8988T (cell line): ENCODE measurements at places on chromosomes 6 and 20.

DNA sequence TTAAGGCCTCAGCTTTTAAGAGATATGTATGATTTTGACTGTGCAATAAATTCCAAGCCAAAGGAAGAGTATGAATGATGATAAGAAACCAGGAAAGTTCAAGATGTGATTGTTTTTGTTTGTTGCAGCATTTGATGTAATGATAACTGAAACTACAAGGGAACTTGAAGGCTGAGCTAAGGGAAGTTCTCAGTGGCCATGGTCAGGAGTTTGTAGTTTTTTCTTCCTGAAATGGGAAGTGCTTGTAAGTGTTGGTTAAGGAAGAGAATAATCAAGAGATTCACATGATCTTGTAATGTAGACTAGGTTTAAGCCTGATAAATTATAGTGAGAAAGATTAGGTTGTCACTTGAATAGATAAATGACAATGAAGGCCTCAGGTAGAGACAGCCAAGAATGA, 53.4 kb downstream of the PTCHD4 start:
- DNase-seq, result no peak

DNA sequence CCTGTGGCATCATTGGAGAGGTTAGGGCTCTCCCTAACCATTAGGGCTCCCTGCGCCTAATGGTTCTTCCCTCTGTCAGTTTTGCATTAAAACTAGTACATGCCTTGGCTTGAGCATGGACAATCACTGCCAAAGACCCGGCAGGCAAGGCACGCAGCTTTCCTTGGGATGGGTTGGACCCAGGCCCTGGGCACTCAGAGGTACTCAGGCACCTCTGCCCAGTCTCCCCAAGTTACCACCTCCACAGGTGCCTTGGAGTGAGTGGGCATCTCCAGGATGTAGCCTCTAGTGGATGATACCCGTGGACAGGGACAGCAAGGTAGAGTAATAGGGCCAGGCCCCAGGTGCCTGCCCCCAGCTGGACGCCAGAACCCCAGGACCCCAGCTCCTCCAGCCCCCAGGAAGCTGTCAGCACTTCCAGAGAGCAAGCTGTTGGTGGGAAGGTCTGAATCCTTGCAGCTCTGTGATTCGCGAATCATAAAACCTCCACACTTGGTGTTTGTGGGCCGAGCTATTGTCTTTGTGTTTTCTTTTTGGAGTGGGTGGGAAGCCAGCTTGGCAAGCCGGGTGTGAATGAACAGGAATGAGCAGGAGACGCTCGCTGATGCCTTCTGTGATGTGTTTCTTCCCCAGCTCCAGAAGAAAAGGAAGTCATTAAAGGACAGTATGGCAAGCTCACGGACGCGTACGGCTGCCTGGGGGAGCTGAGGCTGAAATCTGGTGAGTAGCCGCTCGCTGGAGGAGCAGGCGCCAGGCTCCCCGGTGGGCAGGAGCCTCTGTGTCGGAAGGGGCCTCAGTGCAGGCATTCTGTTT, 35.1 kb downstream of the SYNJ2 start:
- no peak for DNase-seq

- no peak for DNase-seq
These were observed 5.1 kb downstream of the BRPF3 start for GRCh38 chr6:36201612-36202011.

DNA sequence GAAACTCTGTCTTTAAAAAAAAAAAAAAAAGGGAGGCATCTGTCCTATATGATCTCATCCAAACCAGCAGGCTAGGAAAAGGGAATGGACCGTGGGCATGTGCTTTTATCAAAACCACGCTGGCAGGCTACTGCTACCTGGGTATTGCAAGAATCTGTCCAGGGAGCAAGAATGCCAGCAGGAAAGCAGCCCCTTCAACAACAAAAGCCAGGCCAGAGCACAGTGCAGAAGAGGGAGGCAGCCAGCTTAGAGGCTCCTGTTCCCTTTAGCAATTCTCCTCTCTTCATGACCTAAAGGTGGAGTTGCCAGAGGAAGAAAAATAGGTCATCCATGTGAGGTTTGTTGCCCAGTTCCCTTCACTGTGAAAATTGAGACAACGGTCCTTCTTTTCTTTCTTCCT, 18.2 kb downstream of the TBC1D20 start:
- DNase-seq, result no peak

- DNase-seq, result no peak
These were observed 26.3 kb downstream of the RALGAPB start for GRCh38 chr20:38498909-38499308.

- DNase-seq, result no peak
These were observed 133.9 kb downstream of the JPH2 start for GRCh38 chr20:44053046-44053445.

GRCh38 chr6:11058406-11058805, 14.3 kb upstream of the ELOVL2 start:
- no peak for DNase-seq

DNA sequence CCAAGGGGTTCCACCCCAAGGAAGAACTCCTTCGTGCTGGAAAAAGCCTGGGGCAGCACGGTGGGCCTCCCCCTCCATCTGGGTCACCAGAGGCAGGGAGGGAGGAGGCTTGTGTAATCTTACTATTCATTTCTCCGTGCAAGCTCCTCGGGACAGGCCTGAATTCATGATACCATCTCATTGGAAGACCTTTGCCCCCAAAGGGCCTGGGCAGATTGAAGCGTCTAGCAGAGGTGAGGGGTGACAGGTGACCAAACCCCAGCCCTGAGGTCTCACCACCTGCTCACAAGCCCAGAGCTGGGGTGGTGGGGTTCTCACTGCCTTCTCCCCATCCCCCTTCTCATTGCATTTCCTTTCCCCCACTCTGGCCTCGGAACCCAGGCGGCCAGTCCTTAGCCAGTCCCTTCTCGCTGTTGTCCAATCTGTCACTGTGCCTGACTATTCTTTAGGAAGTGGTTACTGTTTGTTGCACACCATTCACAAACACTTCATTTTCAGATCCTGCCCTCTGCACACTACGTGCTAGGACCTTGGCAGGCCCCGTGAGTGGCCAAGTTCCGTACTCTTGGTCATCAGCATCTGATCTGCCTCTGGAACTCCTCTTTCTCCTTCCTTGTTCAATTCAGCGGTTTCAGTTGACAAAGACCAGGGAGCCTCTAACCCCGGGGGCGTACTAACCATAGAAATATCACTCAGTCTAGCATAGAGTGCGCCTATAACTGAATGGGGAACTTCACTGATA, 137.1 kb downstream of the LY86 start:
- no peak for DNase-seq

DNA sequence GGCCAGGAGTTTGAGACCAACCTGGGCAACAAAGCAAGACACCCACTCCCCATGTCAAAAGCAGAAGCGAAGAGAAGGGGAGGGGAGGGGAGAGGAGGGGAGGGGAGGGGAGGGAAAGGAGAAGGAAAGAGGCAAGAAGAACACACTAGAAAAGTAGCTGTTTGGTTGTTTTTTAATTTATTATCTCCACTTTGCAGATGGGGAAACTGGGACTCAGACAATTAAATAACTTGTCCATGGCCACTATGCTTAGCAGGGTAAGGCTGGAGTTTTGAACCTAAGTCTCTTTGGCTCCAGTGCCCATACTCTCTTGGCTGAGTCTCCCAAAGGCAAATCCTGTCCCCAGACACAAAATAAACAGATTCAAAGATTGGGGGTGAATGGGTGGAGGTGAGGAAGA, 12.4 kb upstream of the GHRH start:
- no peak for DNase-seq

DNA sequence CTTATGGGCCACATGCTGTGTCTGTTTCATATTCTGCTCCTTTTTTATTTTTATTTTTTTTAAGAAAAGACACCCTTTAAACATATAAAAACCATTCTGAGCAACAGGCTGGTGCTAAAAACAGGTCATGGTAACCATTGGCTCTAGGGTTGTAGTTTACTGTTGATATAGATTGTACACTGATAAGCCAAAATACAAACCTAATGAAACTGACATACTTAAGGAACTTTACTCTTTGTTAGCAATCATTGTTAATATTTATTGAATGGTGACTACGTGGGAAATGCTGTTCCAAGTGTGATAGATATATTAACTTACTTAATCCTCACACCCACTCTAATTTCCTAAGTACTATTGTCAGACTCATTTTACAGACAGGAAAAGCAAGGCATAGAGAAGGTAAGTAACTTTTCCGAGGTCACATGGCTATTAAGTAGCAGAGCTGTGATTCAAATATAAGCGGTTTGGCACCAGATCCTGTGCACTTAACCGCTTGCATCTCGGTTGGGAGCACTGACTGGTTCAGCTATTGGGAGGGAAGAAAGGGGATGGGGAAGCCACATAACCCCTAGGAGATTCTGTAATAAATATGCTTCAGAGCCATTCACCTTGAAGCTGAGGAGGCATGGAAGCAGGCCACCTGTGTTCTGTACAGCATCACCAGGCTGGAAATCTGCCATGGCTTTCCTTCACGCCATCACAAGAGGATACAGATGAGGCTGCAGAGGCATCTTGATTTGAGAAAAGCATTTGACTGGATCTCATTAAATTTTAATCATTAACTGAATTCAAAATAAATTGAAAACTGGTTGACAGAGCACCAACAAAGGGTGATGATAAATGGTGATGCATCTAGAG, 4.9 kb downstream of the TRAF3IP2 start:
- no peak for DNase-seq

- DNase-seq, result no peak
These were observed 80.4 kb upstream of the ZNF184 start for GRCh38 chr6:27553123-27553904.

DNA sequence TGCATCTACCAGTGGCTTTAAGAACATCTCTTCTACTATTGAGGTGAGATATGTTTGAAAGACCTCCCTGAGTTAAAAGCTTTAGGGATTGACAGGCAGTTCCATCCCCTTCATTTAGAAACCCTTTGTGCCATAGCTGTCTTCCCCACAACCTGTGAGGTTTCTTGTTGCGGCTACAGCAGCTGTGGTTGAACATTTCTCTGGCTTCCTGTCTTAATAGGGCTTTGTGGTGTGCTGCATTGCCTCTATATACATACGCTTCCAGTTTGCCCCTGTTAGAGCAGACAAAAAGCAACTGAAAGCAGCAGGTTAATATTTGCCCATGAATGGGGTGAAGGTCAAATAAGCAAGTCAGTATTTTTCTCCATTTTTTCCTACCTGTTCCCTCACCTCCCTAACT, 210.2 kb downstream of the TMEM200A start:
- DNase-seq, result no peak

DNA sequence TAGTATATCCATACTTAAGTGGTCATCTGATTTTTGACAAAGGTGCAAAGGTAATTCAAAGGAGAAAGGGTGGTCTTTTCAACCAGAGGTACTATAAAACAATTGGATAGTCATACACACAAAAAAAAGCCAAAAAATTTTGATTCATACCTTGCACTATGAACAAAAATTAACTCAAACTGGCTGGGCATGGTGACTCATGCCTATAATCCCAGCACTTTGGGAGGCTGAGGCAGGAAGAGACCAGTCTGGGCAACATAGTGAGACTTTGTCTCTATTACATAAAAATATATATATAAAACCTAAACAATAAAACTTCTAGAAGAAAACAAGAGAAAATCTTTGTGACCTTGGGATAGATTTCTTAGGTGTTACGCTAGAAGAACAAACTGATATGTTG, 43.8 kb upstream of the ADIG start:
- DNase-seq, result no peak

DNA sequence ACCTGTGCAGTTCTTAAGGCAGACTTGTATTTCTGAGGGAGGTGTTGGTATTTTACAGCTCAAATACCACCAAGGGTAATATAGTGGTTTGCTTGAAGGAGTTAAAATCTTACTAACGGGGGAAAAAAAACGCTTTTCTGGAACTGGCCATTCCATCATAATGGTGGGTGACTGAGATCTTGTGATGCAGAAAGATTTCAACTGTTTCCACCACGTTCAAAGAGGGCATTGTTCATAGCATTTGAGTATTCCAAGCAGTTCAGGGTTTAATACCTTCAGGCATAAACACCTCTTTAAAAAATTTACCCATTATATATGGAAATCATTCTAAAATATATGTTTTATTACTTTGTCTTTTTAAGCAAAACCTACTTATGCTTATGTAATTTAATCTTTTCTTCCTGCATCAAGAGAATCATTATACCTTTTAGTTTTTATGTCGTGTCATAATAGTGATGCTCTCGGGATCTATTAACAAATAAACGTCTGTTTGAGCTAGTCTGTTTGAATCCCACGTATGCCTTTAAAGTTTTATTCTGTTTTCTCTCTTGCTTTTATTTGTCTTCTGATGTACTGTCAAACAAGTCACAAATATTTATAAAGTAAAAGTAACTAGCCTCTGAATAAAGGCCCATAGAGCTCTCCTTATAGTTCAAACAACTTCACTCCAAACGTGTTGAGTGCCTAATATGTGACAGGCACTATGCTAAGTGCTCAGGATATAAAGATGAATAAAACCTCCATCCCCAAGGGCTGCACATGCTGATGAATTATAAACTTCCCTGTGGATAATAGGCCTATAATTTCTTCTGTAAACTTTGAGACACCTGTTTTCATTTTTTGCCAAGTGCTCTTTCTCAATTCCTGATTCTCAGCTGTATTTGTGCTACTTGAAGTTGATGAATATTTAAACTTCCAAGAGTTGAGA, 298.8 kb upstream of the FERMT1 start:
- DNase-seq, result no peak

DNA sequence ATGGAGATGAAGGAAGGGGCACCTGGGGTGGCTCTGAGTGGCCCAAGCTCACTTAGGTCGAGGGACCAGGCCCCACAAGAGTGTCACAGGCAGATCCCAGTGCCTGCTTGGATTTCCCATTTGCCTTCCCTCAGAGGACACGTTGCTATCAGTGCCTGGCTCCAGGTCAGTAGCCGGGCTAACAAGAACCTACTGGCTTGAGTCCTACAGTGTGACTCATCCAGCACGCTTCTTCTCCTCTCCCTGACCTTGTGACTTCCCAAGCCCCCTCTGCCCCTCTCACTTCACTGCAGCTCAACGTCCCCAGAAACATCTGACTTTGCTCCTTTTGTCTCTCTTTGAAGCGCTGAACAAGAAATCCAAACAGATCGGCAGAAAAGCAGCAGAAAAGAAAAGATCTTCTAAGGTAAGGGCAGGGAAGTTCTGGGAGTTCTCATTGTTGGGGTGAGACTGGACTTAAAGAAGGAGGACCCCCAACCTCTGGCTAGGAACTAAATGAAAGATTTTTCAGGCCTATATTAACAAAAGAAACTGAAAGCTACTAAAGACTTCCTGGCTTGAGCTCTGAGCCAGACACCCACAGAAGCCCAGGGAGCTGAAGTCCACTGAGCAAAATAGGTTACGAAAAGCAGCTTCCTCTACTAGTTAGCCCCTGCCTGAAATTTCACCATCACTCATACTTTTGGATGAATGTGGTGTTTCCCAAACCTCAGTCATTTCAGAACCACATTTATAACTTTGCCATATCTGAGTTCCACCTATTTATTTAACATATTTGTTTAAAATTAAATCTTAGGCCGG, 21.5 kb downstream of the ASIP start:
- no peak for DNase-seq

GRCh38 chr6:161027385-161027784, 35.8 kb downstream of the MAP3K4 start:
- DNase-seq, result no peak

- DNase-seq, result no peak
These were observed 12.4 kb downstream of the DSN1 start for GRCh38 chr20:36761125-36761524.

DNA sequence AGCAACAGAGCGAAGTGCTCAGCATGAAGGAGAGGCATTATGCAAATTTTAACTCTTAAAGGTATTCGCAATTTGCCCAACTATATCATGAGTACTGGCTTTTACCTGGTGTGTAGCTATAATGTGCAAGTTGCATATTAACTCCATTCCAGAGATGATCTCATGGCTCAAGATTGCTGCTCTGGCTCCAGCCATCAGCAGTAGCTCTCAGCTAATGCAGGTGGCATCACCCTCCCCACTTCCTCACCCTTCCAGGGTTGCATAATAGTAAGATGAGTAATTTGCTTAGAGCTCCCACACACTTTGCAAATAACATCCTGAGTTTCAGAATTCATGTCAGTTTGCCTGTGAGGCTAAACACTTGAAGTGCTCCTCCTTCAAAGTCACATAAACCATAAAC, 15.9 kb upstream of the PCSK2 start:
- no peak for DNase-seq
